ENCODE measurements at places on chromosomes 7 and 10.

DNA sequence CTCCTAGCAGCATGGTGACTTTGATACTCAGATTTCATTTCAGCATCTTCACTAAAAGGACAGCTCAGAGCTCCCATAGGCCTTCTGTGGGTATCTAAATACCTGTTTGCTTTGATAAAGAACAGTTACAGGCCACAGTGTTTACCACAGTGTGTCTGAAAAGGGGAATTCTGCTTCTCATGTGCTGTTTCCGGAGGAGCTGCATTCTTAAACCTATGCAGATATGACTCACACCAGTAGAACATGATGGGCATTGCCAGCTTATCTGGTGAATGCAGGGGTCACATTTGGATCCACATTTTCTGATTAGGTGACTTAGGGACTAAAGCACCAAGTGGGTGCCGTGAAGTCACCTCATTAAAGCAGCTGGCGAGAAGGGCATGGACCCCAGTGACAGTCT is 52.6 kb downstream of the TRRAP start:
- no peak for DNase-seq

DNA sequence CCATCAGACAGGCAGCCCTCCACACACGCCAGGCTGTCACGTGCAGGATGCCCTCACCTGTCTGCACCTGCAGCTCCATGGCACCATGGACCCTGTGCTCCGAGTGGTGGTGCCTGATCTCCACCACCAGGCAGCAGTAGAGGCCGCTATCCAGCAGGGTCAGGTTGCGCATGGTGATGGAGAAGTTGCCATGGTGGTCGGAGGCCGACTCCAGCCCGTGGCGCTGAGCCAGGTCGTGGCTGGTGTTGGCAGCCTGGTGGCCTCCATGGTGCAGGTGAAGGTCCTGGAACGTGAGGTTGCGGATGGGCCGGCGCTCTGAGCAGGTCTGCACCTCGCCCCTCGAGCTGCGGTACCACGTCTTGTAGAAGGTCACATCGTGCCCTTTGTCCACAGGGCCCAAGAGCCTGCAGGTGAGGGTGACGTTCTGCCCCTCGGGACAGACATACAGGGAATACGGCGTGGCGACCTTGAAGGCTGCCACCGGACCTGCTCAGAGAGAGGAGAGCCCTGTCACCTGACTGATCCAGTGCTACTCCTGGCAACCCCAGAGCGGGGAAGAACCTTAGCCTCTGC is 11.7 kb downstream of the VSIR start:
- no peak for DNase-seq

- peak; percentile 76 for DNase-seq
Measured at GRCh38 chr10:15427843-15428414, 56.8 kb upstream of the FAM171A1 start.

- no peak for DNase-seq
Measured at GRCh38 chr7:726854-727103, 280 bp downstream of the DNAAF5 start.

DNA sequence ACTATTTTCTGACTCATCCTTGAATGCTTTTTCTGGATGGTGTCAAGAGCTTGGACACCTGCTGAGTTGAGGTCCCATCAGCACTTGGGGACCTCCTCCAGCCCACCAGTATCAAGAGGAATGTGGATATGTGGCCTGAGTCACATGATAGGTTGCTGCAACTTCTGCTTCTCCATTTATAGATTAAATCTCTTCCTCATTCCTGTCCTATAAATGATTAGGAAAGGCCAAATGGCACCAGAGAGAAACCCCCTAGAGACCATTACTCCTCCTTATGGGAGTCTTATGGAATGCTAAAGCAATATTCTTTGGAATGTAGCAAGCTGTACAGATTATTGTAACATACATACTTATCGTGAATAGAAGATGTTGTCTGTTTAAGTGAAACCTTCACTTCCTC is 85.6 kb downstream of the NEUROD6 start:
- DNase-seq: no peak

GRCh38 chr7:112238852-112239610 is 32.5 kb downstream of the ZNF277 start:
- DNase-seq: peak; percentile 32

- DNase-seq: peak; percentile 93
Measured at GRCh38 chr7:82805527-82805960, 357.1 kb downstream of the PCLO start.

- no peak for DNase-seq
Measured at GRCh38 chr10:86666538-86666937, 1.8 kb upstream of the LDB3 start.

- DNase-seq: no peak
Measured at GRCh38 chr7:130985361-130985760, 251.4 kb upstream of the KLF14 start.

GRCh38 chr7:157056246-157056645 is 45.8 kb upstream of the MNX1 start:
- no peak for DNase-seq

GRCh38 chr7:136058546-136058945 is 81.4 kb upstream of the MTPN start:
- no peak for DNase-seq

DNA sequence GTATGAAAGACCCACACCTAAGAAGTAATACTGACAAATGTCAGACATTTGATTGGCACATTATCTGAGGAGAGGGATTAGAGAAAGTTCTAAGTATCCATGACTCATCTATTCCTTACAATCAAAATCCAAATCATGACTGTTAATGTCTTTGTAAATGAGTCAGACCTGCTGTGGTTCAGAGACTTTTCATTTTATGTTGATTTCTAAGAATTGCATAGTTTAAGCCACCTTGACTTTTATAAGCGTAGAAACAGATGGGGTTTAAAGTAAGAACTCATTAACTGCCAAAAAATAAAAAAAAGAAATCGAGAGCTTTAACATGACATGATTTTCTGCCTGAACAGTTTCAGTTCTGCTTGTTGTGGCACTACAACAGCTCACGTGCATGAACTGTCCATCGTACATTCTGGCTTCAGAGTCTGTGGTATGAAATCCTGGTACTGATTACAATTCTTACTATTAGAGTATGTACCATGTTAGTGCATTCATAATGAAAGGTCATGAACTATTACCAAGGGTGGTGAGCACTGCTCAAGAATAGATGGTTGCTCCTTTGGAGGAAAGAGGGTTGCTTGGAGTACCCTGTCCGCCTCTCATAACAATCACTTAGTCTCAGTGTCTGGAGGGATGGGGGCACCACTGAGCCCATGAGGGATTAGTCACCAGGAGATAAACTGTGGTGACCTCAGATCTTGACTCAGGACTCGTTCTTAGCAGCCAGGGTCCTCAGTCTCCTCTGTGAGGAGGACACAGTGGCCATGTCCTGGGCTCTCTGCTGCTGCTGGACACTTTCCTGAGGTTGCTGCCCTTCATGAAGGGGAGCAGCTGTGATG is 42.2 kb downstream of the ACSM6 start:
- peak; percentile 15 for DNase-seq

- no peak for DNase-seq
Measured at GRCh38 chr7:2799253-2799652, 44.9 kb downstream of the GNA12 start.

- no peak for DNase-seq
Measured at GRCh38 chr7:19709249-19709578, 377 bp upstream of the POLR1F start.

DNA sequence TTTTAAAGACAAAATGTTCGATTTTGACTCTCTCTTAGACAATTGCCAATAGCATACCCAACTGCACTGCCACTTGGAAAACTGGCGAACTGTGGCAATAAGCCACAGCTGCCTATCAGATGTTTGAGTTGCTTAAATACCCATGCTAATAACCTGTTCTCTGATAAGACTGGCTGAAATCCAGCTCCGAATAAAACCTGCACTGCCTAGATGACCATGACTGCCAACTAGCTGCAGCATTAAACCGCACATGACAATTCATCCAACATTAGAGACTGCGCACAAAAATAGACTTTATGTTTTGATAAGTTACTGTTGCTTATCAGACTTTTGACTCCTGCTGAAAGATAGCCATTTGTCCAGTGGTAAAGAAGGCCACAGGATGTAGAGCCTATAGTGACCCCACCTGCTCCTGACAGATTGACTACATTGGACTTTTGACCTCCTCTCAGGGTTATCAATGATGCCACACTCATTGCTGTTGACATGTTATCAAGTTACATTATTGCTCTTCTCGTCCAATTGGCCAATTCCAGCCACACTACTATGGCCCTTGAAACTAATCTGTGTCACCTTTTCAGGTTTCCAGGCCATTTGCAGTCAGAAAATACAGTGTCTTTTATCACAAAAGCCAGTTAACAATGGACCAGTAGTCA is 299.0 kb downstream of the HGF start:
- DNase-seq: no peak

GRCh38 chr7:143013473-143013872 is 13.5 kb downstream of the OR9A2 start:
- peak; percentile 54 for DNase-seq

GRCh38 chr10:72367301-72367960 is 12.7 kb upstream of the DNAJB12 start:
- DNase-seq: peak; percentile 23

DNA sequence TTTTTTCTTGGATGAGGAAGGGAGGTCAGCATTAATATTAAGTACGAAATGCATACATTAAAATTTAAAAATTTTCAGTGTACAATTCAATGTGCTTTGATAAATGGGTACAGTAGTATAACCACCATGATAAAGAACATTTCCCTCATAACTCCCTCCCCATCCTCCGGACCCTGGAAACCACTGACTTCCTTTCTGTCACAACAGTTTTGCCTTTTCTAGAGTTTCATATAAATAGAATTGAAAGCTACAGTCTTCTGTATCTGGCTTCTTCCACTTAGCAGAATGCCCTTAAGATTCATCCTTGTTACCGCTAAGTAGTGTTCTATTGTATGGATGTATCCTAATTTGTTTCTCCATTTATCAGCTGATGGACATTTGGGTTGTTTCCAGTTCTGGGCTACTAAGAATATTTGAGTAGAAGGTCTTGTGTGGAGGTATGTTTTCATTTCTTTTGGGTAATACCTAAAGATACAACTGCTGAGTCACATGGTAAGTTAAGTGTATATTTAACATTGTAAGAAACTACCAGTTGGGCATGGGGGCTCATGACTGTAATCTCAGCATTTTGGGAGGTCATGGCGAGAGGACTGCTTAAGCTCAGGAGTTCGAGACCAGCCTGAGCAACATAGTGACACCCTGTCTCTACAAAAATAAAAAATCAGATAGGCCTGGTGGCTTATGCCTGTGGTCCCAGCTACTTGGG is 30.8 kb downstream of the ABI1 start:
- no peak for DNase-seq

DNA sequence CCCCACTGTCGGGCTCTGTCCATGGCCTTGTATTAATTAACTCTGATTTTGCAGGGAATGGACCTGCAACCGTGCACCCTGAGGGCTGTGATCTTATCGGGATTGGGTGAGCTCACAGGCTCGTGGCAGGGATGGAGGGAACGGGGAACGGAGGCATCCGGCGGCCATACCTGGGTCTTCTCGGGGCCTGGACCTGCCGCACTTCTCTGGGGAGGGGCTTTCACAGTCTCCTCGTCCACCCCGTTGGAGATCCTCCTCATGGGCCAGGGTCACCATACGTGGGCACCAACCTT is 57.5 kb upstream of the SHH start:
- no peak for DNase-seq
